Cardiac fibroblast (primary cell): ENCODE measurements at places on chromosomes 12 and 14.

GRCh38 chr12:28775556-28775955 is 373.5 kb upstream of the FAR2 start:
- DNase-seq, result no peak

DNA sequence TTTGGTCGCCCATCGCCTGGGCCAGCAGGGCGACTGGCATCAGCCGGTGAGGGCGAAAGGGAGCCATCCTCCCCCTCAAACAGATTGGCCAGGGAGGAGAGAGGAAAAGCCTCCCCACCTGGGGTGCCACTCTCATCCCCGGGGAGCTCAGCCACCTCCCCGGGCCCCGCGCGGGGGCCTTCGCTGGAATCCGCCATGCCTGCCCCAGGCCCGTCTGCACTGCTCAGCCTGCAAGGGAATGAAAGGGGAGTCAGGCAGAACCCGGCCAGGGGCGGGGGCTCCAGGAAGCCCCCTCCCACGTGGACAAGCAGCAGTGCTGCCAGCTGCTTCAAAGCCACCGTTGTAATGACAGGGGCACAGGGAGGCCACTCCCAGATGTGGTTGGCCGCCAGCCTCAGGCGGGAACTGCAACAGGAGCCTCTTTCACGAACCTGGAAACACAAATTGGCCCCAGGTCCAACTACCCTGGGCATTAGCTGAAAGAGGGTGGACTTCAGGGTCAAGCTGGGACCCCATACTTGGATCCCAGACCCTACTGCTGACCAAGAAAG is 18.5 kb downstream of the TRPV4 start:
- no peak for DNase-seq

- DNase-seq, result peak; percentile 97
Measured at GRCh38 chr12:24838531-24838950, 110.4 kb downstream of the BCAT1 start.

- no peak for DNase-seq
Measured at GRCh38 chr12:47722136-47722834, 3.0 kb downstream of the ENDOU start.

DNA sequence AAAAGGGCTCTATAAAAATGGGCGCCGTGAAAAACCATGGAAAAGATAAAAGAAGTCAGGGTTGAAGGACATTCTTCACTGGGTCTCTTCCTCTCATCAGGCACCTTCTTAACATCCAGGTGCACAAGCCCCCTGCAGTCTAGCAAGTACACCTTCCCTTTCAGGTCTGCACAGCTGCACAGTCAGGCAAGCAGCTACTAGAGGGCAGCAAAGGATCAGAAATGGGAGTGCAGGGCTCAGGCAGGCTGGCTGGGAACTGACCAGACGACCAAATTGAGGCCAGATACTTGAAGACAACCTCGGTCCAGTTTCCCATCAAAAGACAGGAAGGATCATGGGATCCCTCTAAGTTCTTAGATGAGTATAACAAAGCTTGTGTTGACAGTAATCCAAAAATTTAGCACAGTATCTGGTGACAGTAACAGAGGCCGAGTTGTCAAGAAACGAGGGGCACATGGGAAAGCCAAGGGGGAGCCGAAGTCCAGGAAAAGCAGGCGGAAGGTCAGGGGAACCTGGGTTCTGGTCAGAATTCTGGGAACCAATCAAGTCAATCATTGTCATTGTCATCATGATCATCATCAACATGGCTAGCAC is 10.1 kb upstream of the GRIP1 start:
- DNase-seq, result peak; percentile 24

GRCh38 chr12:64824500-64825142 is at the start of gene TBC1D30:
TSS of gene TBC1D30 (plus strand) at chr12:64824647. CDS start at chr12:64824880, 233 bp downstream.
- DNase-seq, result peak; percentile 10

- DNase-seq, result no peak
Measured at GRCh38 chr12:111998015-111998414, 14.9 kb downstream of the TMEM116 start.

GRCh38 chr12:81809829-81810595 is 50.9 kb upstream of the PPFIA2 start:
- DNase-seq, result peak; percentile 42

DNA sequence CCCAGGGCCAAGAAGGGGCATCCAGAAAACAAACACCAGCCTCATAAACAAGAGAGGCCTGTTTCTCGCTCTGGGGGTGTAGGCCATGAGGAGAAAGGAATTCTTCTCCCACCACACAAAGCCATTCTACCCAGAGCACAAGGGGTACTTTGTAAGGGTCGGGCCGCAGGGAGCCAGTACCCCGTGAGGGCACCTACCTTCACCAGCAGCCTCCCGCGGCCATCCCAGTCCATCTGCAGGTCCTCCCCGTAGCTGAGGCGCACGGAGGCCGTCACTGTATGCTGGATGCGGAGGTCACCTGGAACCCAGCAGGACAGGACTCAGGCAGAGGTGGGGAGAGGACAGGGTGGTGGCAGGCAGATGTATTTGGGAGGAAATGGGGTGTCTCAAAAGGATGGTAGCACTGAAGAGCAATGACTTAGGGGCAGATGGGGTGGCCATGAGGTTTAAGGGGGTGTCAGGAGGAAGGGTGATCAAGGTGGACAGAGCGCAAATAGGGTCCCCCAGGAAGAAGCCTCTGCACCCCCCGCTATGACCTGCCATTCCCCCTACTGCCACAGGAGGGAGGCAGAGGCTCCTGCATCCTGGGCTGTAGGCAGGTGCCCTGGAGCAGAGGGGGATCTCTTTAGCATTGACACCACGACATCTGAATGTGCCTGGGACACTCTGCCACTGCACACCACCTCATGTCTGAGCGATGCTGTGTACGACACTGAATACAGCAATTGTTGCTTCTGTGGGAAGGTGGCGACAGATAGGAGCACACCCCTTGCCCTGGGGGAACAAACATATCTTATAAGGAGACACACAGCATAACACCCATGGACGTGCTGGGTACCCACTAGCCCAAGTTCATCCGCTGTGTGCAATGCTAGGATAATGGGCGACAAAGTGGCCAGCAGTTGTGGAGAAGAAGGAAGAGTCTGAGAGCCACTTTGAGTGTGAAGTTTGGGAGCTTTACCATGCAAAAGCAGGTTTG is 61.4 kb downstream of the VWF start:
- DNase-seq, result peak; percentile 61

- DNase-seq, result no peak
Measured at GRCh38 chr12:54129028-54129903, 59.5 kb downstream of the SMUG1 start.

DNA sequence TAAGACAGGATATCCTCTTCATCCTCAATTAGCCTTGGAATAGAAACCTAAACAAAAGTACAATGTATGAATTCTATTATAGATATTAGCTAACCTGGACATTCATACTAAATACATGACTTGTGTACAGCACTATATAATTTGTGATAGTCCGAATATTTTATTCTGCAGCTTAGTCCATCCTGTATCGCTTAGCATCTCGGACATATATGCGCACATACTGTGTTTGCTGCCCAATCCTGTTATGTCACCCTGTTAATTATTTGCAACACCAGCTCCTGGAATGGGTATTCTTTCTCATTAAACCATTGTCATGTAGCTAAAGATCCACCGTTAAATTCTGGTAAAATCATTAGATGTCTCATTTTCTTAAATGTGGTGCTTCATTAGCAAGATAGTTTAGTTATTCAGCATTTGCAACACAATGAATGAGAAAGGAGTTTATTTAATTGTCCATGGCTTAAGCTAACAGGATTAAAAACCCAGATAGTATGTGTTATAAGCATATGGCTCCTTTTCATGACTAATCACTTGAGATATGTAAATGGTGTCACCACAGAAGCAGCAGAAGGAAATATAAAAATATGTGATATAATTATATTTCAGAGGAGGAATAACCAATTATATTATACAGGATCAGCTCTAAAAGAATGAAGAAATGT is 156.0 kb upstream of the ARHGAP5 start:
- DNase-seq, result no peak

- no peak for DNase-seq
Measured at GRCh38 chr14:70047598-70048312, 141.0 kb downstream of the SLC8A3 start.

GRCh38 chr14:76647697-76648298 is 113.5 kb upstream of the VASH1 start:
- peak; percentile 71 for DNase-seq

DNA sequence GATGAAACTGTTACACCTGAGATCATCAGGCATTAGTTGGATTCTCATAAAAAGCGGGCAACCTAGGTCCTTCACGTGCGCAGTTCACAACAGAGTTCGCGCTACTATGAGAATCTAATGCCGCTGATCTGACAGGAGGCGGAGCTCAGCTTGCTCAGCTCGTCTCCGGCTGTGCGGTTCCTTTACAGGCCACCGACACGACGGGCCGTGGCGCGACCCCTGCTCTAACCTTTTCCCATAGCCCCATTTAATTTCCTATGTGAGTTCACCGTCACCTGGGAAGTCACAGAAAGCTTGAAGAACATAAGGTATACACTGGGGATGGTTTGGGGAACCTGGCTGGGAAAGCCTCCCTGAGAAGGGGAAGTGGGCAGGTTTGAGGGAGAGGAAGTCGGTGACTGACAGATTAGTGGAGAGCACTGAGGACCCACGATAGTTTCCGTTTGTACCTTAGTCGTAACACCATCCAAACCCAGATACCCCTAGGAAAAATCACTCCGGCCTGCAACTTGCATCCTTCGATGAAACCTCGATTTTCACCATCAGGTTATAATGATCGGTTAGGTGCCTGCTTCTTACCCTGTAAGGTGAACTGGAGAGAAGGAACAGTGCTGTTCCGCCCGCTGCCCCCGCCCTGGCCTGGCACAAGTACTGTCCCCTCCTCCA is 2.8 kb upstream of the AAAS start:
- DNase-seq, result no peak

- DNase-seq, result peak; percentile 11
Measured at GRCh38 chr14:65462411-65462810, 49.9 kb downstream of the FUT8 start.

DNA sequence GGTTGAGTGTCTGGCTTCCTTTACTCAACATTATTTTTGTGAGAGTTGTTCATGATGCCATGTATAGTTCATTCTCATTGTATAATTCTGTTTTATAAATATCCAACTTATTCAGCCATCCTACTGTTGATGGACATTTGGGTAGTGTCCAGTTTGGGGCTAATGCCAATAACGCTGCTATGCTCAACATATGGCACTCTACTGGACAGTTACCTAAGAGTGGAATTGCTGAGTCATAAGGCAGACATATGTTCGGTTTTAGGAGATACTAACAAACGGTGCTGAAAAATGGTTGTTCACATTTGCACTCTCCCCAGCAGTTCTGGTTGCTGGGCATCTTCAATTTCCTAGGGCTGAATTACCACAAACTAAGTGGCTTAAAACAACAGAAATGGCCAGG is 28.7 kb upstream of the P2RX4 start:
- peak; percentile 63 for DNase-seq

GRCh38 chr12:13896063-13896626 is 85.3 kb downstream of the GRIN2B start:
- DNase-seq, result no peak

DNA sequence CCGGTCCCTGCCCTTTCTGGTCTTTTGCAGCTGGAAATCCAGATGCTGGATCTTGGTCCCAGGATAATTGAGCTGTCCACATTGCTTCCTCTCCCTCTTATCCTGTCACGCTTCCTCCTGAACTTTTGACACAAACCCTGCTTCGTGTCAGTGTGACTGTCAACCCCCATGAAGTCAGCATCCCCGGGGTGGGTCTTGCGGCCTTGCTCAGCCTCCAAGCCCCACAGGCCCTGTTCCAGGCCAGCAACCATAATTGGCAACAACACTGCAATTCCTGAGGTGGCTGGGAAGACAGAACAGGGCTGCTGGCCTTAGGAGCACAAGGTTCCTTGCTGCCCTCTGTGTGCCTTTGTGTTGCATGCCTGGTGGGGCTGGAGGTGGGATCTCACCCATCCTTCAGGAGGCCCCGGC is 74.9 kb downstream of the NTF3 start:
- DNase-seq, result no peak

DNA sequence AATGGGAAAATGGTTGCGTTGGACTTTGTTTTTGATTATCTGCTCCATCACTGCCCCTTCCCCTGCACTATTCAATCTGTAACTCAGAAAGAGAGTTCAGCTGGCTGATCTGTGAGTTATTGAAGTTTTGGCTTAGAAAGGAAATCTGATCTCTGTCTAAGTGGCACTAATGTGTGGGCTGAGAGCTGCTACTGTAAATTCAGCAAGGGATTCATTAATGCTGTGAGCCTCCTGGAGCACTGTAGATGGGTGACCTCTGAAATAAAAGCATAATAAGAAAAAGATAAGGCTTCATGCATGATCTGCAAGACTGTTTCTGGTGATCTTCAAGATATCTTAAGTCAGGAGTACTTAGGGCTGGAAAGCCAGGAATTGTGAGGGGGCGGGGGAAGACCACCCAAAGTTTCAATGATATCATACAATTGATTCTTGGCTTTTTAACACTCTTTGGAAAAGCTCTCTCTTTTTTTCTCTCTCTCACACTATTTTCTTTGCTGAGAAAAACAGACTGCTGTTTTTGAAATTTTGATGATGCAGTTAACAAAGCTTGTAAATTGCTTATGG is 101.1 kb downstream of the C12orf75 start:
- no peak for DNase-seq

DNA sequence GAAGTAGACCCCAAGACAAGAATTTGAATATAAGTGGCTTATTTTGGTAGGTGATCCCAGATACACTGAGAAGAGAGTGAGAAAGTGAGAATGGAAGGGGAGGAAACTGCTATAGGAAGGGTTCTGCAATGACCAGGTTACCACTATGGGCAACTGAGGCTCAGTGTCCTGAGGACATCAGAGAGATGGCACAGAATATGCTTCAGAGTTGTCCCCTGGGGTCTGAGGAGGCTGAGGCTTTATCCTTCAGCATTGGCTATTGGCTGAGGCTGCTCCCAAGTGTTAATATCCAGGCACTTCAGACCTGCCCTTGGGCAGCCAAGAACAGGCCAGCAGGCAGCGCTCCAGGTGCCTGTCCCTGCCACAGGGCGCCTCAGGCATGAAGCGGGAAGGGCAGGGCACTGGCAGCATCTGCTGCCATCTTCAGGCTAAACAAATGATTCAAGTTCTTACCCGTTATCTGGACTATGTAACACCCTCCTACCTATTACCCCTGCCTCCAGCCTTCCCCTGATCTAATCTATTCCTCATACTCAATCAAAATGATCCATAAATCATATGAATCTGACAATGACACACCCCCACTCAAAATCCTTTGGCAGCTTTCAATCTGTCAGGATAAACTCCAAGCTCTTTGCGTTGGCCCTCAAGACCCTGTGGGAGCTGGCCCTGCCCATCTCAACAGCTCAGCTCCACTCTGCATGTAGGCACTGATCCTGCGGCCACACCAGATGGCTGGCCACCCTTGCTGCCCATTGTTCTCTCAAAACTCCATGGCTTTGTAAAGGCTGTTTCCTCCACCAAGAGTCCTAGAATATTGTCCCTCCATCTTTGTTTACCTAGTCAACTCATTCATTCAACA is 42.4 kb downstream of the CKAP4 start:
- no peak for DNase-seq

DNA sequence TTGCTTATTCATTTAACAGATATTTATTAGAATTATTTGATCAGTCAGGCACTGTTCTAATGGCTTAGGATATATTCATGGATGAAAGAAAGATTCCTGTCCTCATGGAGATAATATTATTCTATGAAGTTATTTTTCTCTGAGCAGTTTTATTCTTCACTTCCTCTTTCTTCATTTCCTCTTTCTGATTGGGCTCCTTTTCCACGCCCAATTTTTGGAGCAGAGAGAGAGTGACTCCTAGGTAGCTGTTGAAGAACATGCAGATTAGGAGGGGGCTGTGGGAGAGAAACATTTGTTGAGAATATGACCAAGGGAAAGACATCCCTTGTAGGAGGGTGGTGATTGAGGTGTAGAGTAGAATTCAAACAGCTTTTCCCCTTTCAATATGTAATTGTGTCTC is 6.0 kb upstream of the YARS2 start:
- no peak for DNase-seq

- peak; percentile 26 for DNase-seq
Measured at GRCh38 chr14:99945732-99946651, 119.2 kb upstream of the EVL start.

- peak; percentile 22 for DNase-seq
Measured at GRCh38 chr12:103986829-103987228, 21.2 kb downstream of the TDG start.
